Heart left ventricle (tissue), 16 donors: ENCODE measurements at places on chromosomes 4 and X.

DNA sequence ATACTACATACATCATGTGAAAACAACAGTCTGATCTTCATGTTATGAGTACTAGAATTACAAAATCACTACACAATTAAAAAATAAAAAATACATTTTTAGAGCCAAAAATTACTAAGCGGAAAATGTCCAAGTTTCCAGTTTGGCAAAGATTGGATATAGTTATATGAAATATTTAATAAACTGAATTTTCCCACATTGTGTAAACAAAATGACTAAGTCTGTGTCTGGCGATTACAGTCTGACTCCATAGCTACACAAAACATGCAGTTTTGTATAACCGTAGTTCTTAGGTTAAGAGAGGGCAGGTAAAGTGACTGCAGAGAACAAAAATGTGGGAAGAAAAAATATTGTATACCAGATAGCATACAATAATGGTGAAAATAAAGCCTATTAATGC lies 59.2 kb upstream of the TMEM47 start:
- H3K4me1 ChIP-seq, result no peaks in the 10 kb centered on the region
- no peak for DNase-seq
- no peak overlapping the region for H3K27ac ChIP-seq

- H3K27ac ChIP-seq, result no peak overlapping the region
- no peak overlapping the region for H3K4me3 ChIP-seq
- no peaks in the 10 kb centered on the region for H3K27me3 ChIP-seq
- H3K4me1 ChIP-seq, result no peaks in the 10 kb centered on the region
Measured at GRCh38 chr4:165838575-165838974, 34.5 kb upstream of the TLL1 start.

DNA sequence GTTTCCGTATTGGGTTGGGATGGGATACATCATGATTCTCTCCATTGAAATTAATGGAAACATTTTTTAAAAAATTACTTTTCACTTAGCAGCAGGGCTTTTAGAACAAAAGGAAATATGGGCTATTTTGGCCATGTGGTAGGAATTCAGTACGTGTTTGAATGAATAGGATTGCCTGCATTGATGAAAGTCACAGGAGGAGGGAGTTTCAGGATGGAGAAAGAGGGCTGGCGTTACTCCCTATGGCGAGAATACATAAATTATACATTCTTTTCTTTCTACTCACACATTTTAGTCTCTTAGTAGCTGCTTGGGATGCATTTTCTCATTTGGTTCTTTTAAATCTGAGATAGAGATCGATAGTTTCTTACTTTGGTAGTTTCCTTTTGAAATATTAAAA lies 100.3 kb upstream of the PDHA1 start:
- H3K4me3 ChIP-seq, result no peak overlapping the region
- no peak overlapping the region for H3K27ac ChIP-seq
- no peaks in the 10 kb centered on the region for H3K4me1 ChIP-seq
- no peak for DNase-seq
- H3K27me3 ChIP-seq, result no peaks in the 10 kb centered on the region

DNA sequence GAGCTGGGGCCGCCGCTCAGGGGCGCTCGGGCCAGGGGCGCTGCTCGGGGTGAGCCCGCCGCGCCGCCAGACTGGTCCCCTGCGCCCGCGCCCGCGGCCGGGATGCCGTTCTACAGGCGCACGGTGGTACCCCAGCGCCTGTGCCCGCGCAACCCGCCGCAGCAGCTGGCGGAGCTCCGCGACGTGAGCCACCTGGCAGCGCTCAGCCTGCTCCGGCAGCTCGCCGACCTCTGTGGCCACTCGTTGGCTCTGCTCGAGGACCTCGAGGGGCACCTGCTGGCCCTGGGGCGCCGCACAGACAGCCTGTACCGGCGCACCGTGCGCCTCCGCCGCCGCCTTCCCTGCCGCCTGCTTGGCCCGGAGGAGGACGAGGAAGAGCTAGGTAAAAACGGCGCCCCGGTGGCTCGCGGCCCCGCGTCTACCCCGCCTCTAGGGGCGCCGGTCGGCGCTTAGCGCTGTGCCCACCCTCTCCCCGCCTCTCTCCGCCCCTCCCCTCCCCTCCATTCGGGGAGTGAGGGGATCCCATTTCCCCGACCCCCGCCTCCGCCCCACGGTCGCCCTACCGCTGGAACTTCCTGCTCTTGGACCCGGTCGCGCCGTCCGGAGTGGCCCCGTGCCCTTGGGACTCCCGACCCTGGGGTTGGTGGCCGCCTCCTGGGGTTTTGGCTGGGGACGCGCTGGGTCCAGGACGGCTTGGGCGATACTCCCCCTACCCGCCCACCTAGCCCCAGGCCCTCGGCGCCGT lies 513 bp downstream of the NHSL2 start:
- peak overlapping the region; percentile 76 for H3K27ac ChIP-seq
- no peak for DNase-seq
- no peaks in the 10 kb centered on the region for H3K4me1 ChIP-seq
- H3K27me3 ChIP-seq, result peaks cover 4% of the 10 kb centered on the region

GRCh38 chr4:94420356-94420755 lies 31.4 kb upstream of the PDLIM5 start:
- H3K27me3 ChIP-seq, result no peaks in the 10 kb centered on the region
- H3K36me3 ChIP-seq, result no peaks in the 10 kb centered on the region
- peaks cover 9% of the 10 kb centered on the region for H3K4me1 ChIP-seq
- H3K4me3 ChIP-seq, result no peak overlapping the region
